ENCODE measurements at places on chromosomes 7 and 10.

GRCh38 chr7:89401099-89401498, 605.6 kb upstream of the TEX47 start:
- no peak for DNase-seq

GRCh38 chr10:759898-760477, 70.5 kb upstream of the DIP2C start:
- DNase-seq, result no peak

GRCh38 chr7:11212816-11213215, 239.1 kb downstream of the PHF14 start:
- DNase-seq, result no peak

- DNase-seq, result no peak
Measured at GRCh38 chr10:60521974-60522405, 132.3 kb upstream of the ANK3 start.

DNA sequence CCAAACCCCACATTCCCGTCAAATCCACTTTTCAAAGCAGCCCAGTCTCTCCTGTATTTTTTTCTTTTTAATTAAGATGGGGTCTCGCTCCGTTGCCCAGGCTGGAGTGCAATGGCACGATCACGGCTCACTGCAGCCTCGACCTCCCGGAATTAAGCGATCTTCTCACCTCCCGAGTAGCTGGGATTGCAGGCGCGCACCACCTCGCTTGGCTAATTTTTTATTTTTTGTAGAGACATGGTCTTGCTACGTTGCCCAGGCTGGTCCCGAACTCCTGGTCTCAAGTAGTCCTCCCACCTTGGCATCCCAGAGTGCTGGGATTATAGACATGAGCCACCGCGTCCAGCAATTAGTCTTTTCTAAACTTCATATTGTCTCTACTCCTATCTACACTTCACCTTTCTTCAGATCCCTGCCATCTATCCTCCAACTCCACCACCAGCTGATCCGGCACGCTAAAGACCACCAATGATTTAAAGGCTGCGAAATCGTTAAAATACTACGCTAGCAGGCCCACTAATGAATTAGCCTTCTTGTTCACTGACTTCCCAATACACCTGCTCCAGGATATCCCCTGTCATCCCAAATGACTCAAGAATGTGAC, 525 bp upstream of the CHUK start:
- DNase-seq, result no peak

DNA sequence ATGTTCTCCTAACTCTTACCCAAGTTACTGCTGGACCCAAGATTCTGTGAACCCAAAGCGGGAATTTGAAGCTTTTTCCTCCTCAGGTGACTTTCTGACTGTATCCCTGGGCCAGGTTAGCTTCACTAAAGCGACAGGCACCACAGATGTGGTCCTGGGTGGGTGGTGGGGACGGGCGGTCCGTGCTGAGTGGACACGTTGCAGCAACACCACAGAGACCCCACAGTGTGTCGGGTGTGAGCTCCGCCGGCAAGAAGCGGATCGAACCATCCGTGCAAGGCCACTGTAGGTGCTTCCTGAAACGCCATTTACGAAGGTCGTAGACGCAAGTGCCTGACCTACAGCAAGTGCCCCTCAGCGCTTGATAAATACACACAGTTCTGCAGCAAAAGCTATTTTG, 325.9 kb downstream of the ADARB2 start:
- peak; percentile 55 for DNase-seq

GRCh38 chr7:12770227-12770975, 83.0 kb downstream of the ARL4A start:
- no peak for DNase-seq

DNA sequence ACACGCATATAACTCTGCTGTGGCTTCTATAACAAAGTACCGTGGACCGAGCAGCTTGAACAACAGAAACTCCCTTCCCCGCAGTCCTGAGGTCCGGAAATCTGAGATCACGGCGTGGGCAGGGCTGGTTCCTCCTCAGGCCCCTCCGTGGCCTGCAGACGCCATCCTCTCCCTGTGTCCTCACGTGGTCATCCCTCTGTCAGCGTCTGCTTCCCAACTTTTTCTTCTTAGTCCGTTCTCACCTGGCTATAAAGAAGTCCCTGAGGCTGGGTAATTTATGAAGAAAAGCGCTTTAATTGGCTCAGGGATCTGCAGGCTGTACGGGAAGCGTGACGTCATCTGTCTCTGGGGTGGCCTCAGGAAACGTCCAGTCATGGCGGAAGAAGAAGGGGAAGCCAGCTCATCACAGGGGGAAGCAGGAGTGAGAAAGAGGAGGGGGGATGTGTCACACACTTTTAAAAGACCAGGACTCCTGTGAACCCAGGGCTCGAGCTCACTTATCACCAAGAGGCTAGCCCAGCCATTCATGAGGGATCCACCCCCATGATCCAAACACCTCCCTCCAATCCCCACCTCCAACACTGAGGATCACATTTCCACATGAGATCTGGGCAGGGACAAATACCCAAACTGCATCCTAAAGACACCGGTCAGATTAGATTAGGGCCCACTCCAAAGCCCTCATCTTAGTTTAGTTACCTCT, 91.2 kb upstream of the INSIG1 start:
- no peak for DNase-seq
